CD4-positive, alpha-beta T cell treated with Interleukin-10 for 1 hour (primary cell): ENCODE measurements at places on chromosomes 2 and 18.

DNA sequence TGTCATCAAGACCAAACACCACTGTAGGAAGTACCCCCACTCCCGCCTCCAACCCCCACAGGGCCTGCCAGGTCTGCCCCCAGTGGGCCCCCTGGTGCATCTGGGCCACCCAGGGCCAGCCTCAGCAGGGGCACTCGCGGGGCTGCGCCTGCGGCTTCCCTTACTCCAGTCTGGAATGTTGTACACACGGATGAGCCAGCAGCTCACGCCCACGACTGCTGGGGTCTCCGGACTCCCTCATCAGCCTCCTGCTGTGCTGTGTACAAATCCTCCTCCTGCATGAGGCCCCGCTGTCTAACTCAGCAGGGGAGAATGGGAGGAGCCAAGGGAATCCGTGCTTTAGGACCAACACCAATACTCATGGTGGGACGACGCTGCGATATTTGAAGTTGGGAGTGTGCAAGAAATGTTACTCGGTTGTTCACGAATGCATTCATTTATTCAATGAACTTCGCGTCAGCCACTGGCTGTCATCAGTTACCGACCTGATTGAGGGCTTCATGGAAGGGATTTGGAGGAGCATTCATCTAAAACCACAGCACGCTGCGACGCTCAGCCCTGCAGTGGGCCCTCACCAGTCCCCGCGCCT is 654 bp upstream of the ASB1 start:
- DNase-seq, result no peak

DNA sequence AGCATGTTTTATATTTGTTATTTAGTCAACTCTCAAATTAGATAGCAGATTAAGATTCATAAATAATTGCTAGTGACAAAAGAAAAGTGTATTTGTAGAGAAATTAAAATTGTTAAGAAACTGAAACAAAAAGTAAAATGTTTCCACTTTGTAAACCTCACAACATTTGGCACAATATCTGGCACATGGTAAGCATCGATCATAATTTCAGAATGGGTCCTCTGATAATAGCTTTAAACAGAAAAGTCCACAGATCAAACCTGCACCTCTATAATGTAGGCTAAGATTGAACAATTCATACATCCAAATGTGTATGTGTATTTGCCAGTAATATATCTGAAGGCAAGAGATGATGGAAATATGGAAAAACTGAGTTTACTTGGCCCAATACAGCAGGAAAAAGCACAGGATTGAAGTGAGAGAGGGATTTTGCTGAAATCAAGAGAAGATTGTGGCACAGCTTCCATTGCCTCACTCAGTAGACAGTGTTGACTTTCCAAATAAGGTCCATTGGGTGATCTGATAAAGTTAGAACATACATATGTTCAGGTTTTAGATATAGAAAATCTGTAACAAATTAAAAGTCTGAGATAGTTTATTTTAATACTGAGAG is 39.4 kb downstream of the COBLL1 start:
- no peak for DNase-seq

- no peak for DNase-seq
These were observed 502.1 kb upstream of the TMEFF2 start for GRCh38 chr2:192696857-192697256.

DNA sequence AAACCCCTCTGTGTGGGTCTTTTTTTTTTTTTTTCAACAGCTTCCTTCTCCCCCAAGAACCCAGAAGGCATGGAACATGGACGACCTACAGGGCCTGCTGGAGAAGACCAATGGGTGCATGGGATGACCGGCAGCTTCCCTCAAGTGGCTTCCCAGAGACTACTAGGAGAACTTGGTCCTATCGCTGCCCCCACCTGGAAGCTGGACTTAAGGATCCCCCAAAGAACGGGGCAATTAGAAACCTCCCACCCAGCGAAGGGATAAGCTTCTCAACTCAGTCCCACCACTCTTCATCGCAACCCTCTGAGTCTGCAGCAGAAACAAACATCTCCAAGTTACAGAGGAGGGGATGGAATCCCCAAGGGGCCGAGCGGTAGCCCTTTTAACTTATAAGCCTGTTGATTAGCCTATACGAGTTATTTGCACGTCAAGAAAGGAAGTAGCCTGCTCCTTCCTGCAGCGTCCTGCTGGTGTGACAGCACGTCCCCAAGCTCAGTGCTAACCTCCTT is 1.4 kb downstream of the ACTR1B start:
- DNase-seq, result no peak

DNA sequence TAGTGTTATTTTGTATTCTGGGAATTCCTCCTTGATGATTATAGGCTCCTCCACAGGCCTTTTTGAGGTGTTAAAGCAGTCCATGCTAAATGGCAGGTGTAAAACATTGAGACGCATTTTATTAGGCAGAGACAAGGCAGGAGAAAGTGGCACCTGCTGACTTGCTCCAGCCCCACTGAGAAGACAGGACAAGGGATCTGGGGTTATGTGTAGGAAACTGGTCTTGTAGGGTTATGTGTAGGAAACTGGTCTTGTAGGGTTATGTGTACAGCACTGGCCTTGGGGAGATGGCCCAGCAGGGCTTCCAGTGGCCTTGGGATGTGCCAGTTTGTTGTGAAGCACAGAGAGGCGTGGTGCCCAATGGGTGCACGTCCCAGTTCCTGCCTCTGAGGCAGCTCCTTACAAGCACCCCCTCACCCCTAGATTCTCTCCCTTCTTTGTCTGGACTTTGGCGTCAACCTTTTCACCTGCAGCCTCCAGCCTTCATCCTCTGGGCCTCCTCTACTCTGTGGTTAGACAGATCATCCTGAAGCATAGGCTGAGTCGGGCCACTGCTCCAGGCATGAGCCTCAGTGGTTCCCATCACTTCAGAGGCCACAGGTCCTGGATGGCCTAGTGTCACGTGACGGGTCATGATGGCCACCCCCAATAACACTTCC is 921 bp upstream of the FABP1 start:
- DNase-seq, result no peak

DNA sequence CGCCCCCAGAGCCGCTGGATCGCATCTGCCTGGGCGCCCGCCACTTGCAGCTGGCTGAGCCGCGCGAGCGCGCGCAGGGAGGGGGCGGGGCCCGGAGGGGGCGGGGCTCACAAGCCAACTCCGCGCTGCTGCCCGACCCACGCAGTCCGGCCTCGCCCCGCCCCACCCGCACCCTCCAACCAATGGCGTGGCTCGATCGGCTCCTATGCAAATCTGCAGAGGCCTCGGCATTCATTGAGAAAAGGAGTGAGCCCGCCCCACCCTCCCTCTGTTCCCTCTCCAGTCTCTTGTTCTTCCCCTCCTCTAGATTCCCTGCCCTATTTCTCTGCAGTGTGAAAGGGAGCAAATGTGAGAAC is at the start of gene ALK:
Gene ALK, minus strand, starts transcription at position 27 of the 356 bp plus-strand sequence. CDS start 927 bp downstream, outside the sequence.
- DNase-seq, result peak; percentile 53

- DNase-seq, result no peak
These were observed 1539.7 kb upstream of the ACVR2A start for GRCh38 chr2:146305164-146305563.

DNA sequence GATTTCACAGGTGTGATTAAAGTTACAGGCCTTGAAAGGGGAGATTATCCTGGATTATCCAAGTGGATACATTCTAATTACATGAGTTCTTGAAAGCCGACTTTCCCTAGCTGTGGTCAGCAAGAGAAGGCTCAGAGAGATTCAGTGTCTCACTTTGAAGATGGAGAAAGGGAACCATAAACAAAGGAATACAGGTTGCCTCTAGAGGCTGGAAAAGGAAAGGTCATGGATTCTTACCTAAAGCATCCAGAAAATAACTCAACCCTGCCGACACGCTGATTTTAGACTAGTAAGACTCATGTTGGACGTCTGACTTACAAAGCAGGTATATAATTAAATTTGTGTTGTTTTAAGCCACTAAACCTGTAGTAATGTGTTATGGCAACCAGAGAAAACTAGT is 1095.7 kb upstream of the ZEB2 start:
- no peak for DNase-seq

GRCh38 chr2:105546628-105546974 is 147.8 kb upstream of the FHL2 start:
- no peak for DNase-seq

DNA sequence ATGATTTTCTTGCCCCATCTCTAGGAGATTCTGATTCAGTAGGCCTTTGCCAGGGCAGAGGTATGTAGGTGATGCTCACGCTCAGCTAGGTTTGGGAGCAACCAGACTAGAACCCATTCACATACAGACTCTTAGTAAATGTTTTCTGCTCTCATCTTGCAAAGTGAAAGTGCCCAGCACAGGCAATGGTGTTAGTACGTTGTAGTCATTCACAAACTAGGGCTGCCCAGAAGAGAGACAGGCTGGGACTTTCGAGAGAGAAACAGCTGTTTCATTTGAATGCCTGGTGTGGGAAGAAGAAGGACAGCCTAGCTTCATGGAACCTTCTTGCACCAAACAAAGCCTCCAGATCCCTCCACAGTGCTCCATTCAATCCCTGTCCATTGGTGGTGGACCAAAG is 19.4 kb downstream of the DDX18 start:
- DNase-seq, result no peak

DNA sequence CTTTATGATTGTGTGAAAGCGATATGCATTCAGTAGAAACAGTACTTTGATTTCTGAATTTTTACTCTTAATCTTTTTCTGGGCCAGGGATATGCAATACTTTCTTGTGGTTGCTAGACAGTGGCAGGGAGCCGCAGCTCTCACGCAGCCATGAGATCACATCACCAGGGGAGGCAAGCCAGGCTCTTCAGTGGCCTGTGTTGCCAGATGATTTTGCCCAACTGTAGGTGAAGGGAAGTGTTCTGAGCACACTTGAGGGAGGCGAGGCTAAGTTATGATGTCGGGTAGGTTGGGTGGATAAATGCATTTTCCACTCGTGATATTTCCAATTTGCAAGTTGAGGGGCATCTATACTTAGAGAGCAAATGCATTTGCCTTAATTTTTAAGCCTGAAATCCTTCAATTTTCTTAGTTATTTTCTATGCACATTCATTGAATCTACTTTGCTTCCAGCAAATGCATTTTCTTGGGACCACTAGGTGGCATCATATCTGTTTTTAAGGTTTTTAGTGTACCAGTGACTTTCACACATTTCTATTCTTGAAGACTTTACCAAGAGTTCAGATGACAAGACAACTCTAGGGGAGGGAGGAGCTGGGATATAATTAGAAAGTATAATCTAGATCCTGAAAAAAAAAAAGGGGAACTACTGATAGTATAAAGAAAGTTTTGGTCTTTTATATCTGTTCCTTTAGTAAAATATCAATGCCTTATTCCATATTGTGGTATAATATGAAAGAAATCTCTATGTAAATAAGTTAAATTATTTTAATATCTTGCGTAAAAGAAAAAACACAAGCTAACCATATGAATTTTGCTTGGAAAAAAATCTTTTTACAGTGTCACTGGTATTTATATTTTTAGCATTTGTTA is 643.3 kb downstream of the SOCS6 start:
- peak; percentile 5 for DNase-seq

DNA sequence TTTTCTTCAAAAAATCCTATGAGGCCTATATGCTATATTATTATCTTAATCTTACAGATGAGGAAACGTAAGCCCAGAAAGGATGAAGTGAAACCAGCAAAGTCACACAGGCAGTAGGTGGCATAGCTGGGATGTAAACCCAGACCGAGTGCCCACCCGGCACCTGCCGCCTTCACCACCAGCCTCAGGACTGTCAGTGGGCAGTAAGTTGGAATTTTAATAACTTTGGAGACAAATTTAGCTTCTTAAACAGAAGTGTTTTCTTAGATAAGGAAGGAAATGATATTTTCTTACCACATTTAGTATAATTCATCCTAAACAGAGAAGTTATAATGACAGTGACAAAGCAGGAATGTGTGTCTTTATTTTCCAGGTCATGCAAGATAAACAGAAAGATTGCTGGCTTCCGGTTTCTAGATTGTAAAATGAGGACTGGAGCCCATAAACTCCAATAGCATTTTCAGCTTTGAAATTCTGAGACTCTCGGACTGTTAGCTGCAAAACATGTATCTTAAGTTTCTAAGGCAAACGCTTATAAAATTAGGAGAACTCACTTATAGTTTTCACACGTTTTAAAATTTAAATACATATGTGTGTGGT is 59.3 kb downstream of the CD8B2 start:
- no peak for DNase-seq

GRCh38 chr18:13221869-13222855 is 3.6 kb downstream of the LDLRAD4 start:
- DNase-seq, result no peak

- no peak for DNase-seq
These were observed 10.3 kb upstream of the CIB4 start for GRCh38 chr2:26651470-26651771.
